ENCODE measurements at places on chromosomes 2 and 18.
A peak's percentile ranks its signal among the peaks of the same experiment; 100 is the strongest.

DNA sequence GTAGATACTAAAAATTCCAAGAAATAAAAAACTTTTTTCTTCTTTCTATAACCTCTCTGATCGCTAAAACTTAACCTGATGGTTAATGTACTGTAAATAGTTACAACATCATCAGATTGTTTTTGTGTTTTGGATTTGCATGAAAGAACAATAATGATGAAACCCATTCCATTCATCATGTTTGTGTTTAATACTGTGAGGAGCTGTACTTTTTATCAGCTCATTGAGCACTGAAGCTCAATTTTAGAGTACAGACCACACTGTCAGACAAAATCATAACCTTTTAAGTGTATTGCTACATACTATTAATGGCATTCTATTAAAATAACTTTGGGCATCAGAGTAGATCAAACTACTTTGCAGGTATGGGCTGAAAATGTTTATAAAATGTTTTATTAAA lies 14.8 kb upstream of the BBS5 start:
- no peak for DNase-seq

DNA sequence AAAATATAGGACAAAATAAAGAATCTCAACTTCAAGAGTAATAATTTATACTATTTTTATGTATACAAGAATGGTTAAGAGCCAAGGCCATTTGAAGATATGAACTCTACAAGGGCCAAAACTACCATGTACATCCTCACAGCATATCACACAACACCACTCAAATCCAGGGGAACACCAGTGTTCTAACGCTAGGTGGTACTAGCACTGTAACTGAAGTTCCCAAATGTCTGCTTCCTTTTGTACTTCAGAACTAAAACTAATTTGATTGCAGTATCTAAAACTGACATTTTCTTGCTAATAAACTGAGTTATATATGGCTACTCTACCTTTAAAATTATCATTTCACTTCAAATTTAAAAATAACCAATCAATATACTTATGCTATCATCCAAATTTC lies 47.0 kb downstream of the REV1 start:
- no peak for DNase-seq

DNA sequence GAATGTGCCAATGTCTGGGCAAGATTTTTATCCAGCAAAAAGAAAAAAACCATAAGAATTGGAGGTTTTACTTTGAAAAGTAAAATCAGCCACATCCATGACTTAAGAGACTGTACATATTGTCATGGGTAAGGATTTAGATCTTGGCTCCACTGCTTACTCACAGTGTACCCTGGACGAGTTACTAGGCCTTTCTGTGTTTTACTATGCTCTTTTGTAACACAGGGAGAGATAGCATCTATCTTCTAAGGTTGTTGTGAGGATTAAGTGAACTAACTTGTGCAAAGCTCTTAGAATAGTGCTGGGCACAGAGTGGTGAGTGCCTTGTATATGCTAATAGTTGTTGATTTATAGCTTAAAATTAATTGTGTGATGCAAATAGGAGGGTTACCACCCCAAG lies 255.9 kb downstream of the NEDD4L start:
- DNase-seq, result no peak

GRCh38 chr2:135485441-135485840 lies 45.6 kb downstream of the ZRANB3 start:
- no peak for DNase-seq

GRCh38 chr2:196601430-196602306 lies 37.8 kb upstream of the CCDC150 start:
- DNase-seq, result no peak

DNA sequence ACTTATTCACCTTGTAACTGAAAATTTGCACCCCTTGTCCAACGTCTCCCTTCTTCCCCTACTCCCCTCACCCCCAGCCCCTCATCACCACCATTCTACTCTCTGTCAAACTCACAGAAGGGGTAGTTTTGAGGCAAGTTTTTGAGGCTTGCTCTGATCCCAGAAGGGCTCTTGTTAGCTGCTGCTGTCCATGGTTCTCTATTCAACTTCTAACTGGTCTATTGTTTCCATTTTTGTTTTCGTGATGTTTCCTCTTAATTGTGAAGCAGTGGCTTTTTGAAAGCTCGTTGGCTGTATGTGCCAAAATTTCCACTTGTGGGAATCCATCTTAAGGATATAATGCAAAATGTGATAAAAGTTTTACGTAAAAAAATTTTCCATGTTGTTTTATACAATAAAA lies 92.5 kb upstream of the CRACDL start:
- no peak for DNase-seq

GRCh38 chr2:197599285-197599965 lies 76.0 kb downstream of the RFTN2 start:
- DNase-seq, result no peak

GRCh38 chr2:190837420-190837819 lies 43.2 kb upstream of the GLS start:
- DNase-seq, result peak; percentile 9

- no peak for DNase-seq
Measured at GRCh38 chr2:9384521-9384920, 38.8 kb downstream of the ITGB1BP1 start.

DNA sequence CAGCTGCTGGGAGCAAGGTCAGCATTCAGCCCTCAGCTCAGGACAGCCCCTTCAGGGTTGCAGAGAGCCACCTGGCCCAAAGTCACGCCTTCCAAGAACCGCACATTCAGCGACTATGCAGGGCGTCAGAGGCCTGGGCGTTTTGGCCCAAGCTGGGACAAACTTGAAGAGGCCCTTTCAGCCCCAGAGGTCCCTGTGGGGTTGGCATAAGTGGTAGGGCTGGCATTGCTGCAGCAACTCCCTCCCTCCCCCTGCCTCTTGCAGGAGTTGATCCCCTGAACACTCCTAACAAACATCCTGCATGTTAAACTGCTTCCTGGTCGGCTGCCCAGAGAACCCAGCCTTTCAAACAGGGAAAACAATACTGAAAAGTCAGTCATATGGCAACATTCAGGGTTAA lies 192.9 kb upstream of the SMAD2 start:
- no peak for DNase-seq

DNA sequence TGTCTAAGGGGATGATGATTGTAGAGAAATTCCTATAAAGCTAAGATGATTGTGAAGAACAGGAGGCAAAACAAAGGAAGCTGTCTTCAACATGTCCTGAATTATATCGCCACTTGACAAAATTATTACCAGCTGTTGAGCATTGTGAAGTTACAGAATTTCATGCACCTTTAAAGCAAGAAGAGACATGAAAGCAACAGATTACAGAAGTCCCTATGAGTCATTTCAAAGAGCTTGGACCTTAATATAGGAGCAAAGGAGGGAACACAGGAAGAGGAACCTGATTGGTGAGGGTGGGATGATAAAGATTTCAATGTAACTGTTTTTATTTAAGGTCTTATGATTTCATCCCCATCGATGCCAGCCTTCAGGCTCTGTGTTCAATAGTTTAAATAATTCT lies 526.9 kb upstream of the HNMT start:
- DNase-seq, result no peak

All from NCI-H2081 (cell line).